NCI-H2081 (cell line): ENCODE measurements at places on chromosomes 12 and 14.

- DNase-seq = peak; percentile 17
Observed at GRCh38 chr14:61644834-61645233, 50.5 kb upstream of the HIF1A start.

- DNase-seq = no peak
Observed at GRCh38 chr12:53568809-53569557, 57.2 kb downstream of the ATF7 start.

DNA sequence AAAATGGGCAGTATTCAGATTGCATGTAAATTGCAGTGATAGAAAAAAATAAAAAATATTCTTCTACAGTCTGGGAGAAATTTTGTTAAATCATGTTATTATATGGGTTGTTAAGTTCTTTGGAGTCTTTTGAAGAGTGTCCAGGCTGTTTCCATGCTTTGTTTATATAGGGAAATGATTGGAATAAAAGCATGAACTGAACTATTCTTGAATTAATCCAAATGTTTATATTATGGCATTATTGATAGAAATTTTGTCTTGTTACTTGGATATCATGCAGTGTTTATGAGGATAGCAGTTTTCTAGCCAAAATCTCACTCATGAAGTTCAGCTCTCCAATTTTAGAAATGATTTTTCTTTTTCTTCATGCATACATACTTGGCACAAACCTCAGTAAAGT is 108.2 kb upstream of the NAV3 start:
- DNase-seq = no peak

GRCh38 chr14:43005807-43006206 is 1399.1 kb downstream of the LRFN5 start:
- no peak for DNase-seq

DNA sequence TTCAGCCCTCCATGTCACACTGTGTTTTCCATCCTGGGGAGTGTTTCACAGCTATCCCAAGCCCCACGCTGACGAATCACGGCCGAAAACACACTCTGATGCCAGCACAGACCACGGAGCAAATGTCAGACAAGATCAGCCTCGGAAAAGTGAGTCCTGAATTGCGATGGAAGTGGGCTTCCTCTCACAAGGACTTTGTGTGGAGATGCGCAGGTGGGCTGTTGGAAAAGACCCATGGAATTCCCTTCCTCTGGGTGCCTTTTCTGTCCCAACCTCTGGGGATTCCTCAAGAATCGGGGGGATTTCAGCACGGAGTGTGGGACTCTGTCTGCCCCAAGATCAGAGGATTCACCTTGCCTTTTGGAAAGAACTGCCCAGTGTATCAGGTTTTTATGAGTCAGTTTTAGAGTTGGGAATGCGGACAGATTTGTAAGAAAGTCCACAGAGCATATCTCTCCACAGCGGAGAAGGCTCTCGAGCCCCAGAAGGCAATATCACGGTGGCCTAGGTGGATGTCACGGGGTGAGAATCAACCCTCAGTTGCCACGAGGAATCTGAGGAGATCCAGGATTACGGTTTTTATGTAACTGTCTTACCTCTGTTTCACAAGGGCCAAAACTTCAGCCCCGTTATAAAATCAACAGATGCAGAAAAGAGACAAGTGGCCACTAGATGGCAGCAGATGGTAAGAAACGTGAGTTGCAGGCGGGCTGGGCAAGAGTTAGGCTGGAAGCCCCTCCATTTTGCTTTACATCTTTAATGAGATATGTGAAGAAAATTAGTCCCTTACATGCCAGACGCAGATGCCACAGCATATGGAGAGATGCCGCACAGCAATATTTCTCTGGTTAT is 201.9 kb downstream of the DAD1 start:
- DNase-seq = peak; percentile 59

DNA sequence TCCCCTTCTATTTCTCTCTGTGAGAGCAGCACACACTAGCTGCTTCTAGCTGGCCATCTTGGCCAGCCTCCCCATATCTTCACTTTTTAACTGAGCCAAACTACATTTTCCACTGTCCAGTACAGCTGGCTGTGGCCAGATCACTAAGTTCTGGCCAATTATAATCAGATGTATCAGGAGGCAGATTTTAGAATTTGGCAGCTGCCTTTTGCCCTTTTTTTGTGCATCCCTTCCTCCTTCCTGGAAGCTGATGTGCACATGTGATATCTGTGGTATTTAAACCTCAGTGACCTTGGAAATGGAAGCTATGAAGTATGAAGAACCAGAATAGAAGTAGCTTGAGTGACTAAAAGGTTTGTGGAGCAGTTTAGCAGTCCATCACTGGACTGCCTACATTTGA is 49.8 kb upstream of the ANO6 start:
- no peak for DNase-seq

- DNase-seq = no peak
Observed at GRCh38 chr12:15446807-15447206, 124.5 kb downstream of the PTPRO start.

DNA sequence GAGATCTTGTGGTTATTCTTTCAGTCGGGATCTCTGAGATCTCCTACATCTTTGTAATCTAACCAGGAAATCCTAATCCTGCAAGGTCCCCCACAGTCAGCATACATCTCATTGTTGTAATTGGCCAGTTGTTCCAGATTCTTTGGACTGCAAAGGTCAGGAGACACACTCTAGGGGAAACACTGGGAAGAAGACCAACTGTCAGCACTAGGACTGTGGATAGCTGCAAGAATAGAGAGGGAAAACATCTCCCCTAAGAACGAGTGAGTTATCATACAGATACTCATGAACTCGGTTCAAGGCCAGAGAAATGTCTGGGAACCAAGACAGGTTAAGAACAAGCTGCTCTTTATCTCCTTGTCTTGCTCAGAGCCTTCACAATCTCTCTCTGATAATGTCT is 217.9 kb upstream of the TMPO start:
- no peak for DNase-seq

DNA sequence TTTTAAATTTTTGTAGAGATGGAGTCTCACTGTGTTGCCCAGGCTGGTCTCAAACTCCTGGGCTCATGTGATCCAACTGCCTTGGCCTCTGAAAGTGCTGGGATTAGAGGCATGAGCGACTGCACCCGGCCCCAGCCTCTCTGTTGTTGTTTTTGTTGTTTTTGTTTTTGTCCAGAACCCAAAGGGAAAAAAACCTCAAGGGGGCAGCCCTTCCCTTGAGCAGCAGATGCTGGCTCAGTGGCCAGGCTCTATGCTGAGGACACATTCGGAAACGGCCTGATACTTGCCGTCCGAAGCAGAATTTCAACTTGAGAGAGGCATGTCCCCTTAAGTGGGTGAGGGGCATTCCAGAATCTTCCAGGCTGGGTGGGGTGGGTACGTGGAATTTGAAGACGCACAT is 6.7 kb downstream of the MVK start:
- DNase-seq = no peak

DNA sequence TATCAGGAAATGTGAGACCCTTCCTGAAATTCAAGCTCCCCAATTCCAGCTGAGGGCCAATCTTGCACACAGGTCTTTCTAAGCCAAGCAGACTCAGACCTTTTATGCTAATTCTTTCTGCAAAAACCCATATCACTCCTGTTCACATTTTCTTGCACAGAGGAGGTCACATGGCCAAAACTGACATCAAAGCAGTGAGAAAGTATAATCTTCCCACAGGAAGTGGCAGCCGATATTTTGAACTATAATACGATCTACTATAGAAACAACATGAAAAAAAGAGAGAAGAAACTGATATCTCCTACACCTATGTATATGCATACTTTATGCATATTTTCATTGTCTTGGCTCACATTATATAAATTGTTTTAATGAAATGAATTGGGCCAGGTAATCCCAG is 132.9 kb upstream of the SSTR1 start:
- no peak for DNase-seq

DNA sequence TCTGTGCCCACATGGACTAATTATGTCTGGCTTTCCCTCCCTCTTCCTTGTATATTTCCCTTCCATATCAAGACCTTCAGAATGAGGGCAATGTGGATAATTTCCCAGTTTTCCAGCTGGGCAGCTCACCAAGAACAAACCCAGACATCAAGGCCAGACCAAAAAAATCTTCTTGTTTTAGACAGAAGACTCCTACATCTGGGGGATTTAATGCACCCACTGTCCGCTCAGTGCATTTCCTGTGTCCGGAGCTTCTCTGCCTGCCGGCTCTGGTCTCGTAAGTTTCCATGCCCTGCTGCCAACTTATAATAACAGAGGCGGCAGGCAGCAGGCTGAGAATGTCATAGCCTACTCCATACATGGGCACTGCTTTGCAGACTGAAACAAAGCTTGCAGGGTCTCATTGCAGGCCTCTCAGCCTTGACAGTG is 207.2 kb upstream of the BCL2L14 start:
- DNase-seq = no peak

DNA sequence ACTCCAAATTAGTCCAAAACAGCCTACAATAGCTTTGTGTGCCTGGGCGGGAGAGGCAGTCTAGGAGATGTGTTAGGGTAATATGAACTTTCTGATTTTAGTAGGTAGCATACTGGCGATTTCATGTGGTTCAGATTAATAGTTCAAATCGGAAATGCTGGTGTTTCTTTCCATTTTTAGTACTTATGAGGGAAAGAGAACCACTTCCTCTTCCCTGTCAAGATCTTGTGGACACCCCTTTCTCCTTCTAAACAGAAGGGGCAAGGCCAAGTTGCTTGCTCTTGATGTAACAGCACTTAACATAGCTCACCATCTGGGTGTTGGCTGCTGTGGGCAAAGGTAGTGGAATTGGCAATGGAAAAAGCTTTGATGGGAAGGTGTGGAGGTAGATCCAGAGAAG is 32.2 kb upstream of the IGF1 start:
- no peak for DNase-seq

DNA sequence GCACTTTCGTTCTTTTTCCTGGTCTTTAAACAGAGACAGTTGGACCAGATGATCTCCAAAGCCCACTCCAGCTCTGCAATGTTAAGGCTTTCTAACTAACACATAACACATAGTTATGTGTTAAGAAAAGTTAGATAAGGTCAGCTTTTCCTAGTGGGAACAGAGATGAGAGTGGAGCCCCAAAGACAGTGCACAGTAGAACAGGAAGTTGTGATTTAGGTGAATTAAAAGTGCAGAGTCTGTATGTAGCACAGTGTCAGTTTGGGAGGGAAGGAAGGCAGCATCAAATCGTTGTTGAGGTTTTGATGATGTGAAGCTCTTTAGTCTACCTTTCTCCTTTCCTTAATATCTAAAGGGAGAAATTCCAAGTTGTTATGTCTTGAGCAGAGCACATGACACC is 31.7 kb downstream of the PRORP start:
- no peak for DNase-seq

- peak; percentile 90 for DNase-seq
Observed at GRCh38 chr12:62919838-62920237, 15.1 kb downstream of the PPM1H start.

- no peak for DNase-seq
Observed at GRCh38 chr12:66446276-66446675, 144.0 kb downstream of the HELB start.
